ENCODE measurements at places on chromosomes 5 and 9.
A peak's percentile ranks its signal among the peaks of the same experiment; 100 is the strongest.

DNA sequence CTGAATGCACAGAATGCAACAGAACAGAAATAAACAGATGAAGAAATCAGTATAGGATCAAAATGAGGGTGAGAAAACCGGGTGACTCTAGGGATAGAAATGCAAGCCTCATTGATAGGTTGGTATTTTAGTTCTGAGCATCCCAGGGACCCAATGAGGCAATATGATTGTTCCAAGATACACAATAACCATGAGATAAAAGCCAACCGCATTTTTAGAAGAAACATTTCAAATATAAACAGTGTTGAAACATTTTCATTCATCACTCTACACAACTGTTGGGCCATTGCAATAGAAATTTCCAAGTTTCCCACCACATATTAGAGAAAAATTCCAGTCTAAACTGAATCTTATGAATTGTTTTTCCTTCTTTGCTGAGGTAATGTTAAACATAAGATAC lies 452.3 kb upstream of the PTGER4 start:
- no peak for DNase-seq

DNA sequence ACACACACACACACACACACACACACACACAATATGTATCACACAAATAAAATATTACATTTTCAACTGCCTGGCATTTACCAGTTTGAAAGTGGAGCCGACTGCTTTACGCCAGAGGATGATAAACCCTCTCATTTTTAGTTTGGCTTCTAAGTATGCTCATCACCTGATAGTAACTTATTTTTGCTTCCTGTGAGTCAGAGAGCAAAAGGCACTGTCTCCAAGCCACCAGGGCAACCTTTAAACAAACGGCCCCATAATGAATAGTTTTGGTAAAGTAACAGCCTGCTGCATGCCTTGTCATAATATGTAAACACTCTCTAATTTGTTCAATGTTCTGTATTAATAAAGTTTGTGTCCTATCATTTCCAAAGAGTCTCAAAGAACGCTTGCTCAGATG lies 26.9 kb downstream of the KLF4 start:
- no peak for DNase-seq

DNA sequence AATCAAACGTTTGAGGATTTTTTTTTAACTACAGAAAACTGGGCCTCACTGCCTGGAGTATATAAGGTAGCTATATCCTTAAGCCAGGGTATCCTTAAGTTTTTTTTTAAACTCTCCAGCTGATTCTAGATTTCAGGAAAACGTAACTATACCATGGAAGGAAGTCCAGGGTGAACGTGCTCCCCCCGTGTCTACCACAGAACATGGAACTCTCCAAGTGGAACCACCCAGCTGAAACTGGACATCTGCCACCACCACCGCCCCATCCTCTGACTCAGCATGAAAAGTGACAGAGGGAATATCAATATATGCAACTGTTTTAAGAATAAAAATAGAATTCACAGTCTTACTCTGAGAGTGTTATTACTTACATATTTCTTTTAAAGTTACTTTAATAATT lies 61.3 kb downstream of the DROSHA start:
- DNase-seq = no peak

- no peak for DNase-seq
Observed at GRCh38 chr5:133642153-133642722, 29.9 kb upstream of the FSTL4 start.

GRCh38 chr5:29185558-29185957 lies 2007.9 kb upstream of the CDH6 start:
- DNase-seq = no peak

- DNase-seq = no peak
Observed at GRCh38 chr5:138725818-138726416, 27.3 kb upstream of the CTNNA1 start.

GRCh38 chr5:130705368-130705767 lies 459.7 kb downstream of the HINT1 start:
- no peak for DNase-seq

GRCh38 chr5:77390795-77391194 lies 101.3 kb downstream of the WDR41 start:
- DNase-seq = no peak

GRCh38 chr9:32404402-32404801 lies 20.0 kb downstream of the ACO1 start:
- no peak for DNase-seq

DNA sequence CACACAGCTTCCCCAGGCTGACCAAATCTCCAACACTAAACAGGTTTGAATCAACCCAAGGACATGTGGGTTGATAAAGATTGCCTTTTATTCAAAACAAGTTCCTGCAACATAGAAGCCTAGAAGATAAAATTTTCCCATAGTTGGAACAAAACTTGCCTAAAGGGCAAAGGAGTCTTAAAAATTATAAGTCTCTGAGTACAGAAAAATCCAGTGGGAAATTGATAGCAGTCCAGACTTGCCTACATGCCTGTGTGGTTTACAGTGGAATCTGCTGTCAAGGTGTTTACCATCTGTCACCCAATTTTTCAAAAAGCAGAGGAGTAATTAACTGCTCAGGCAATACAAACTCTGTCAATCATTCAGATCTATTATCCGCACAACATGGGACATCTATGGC lies 168.2 kb downstream of the PPP2R2B start:
- no peak for DNase-seq

DNA sequence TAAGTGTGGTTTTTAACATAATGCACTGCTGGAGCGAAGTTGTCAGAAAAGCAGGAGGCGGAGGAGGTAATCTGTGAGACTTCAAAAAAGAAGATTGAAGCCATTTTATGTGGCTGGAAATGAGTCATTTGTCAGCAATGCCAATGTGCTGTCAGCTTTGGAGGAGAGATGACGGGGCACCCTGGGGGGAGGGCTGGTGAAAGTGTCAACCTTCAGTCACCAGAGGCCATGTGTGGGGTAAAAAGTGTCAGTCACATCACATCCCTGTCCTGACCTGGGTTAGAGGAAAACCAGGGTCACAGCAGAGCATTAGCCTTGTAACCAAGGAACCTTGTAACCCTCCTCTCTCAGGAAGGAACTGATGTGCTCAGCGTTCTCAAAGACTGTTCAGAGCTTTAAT lies 59.1 kb downstream of the TLR4 start:
- DNase-seq = no peak

DNA sequence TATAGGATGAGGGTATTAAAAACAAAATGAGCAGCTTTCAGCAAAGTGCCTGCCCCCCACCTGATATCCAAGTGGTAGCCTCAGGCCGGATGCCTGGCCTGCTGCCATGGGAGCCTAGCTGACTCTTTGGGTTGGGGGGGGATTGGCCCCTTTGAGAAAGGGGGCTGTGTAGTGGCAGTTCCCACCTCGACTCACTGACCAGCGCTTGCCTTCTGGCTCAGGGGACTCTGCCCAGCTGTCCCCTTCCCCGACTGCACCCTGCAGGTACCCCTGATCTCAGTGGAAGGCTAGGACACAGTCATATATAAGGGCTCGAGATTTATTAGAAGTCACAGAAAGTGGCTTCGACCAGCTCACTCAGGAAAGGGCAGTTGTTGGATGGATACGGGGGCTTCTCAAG lies 1.5 kb upstream of the NEUROG1 start:
- DNase-seq = no peak

DNA sequence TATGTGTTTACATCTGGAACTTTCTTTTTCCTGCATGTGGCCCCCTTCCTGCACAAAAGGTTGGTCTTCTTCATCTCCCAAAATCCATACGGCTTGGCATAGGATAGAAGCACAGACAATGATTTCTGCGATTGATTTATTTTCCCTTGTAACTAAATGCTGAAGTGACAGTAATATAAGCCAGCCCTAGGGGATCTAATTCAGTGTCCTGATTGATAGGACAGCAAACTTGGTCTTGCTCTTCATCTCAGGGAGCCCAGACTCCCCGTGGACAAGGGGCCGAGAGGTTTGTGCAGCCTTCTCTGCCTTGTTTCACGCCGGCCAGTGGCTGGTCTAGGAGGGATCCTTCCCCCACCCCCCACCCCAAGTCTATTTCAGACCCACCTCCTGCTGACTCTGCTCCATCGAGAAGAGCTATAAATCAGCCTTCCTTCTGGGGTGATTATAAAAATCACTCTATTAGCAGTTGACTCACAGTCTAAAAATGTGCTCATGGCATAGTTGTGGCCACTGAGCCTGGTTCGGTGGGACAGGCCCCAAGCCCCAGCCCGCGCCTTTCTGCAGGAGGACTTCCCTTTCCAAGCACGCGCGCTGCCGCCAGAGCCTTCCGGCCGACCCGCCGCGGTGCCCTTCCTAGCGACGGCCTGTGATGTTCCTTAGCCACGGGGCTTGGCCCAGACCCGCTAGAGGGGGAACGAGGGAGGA lies 89.8 kb upstream of the COL5A1 start:
- DNase-seq = no peak

DNA sequence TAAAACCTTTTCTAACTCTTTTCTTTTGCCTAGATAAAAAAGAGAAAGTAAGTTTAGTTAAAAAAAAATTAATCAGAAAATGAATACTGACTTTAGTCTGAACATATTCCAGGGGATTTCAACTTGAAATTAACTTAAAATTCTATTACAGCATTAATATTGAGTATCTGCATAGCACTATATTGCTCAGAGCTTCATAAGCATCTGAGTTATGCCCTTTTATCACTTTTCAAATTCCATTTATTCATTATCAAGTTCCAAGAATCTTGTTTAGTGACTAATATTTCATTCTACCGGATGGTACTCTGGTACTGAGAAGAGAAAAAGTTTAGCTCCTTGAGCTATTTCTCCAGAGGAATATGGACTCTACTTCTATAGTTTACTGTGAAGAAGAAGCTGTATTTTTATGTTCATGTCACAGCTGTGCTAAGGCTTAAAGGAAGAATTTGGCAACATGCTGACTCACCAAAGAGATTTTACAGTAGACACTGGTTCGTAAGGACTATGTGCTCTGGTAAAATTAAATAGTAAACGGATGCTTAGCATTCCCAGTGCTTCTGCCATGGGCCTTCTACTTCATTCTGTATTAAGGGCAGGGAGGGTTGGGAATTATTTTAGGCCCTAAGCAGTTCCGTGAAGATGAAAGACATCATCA lies 285.2 kb upstream of the SEMA6A start:
- no peak for DNase-seq

DNA sequence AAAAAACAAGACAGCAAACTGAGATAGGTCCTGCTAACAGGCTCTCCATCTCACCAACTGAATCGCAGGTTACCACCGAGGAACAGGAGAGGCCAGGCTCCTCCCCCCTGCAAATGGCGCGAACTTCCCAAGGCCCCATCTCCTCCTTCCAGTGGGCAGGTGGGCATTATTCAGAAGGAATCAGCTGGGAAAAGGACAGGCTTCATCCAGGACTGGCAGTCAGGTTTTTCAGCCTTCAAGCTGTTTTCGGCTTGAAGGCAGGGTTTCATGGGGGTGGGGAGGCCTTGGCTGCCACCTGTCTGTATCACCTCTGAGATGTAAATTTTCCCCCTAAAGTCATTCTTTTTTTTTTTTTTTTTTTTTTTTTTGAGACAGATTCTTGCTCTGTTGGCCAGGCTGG lies 79.4 kb downstream of the SFXN1 start:
- DNase-seq = no peak

DNA sequence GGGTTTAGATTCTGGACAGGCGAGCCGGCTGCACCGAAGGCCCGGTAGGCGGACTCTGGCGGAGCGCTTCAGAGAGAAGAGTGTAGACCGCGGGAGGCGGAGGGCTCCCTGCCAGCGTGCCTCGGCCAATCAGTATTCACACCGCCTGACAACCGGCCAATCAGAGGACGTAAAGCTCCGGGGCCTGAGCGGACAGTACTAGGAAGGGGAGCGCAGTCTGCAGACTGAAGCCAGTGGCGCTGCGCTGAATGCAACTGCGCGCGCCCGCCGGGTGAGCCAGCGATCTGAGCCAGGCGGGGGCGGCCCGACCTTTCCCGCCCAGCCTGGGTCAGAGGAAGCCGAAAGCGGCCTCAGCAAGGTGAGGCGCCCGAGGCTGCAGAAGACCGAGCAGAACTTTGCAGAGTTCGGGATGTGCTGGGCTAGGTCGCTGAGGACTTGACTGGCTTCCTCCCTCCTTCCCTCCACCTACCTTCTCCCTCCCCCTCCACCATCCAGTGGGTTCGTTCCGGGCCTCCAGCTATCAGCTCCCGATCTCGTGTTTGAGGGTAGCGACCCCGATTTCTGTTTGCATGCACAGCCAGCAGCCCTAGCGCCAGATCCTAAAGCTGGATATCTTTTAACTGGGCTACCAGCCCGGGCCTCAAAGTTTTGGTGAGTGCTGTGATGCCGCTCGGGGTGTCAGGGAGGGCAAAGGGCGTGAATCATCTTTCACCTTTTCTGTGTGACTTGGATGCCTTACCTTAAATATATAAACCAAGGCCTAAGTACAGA lies at the start of gene DMRT2:
DMRT2 (plus strand) TSS at position 233 of the 771 bp plus-strand sequence. CDS start 1,257 bp downstream, outside the sequence.
- no peak for DNase-seq

GRCh38 chr9:108271646-108272348 lies 584.0 kb downstream of the ACTL7B start:
- DNase-seq = no peak

DNA sequence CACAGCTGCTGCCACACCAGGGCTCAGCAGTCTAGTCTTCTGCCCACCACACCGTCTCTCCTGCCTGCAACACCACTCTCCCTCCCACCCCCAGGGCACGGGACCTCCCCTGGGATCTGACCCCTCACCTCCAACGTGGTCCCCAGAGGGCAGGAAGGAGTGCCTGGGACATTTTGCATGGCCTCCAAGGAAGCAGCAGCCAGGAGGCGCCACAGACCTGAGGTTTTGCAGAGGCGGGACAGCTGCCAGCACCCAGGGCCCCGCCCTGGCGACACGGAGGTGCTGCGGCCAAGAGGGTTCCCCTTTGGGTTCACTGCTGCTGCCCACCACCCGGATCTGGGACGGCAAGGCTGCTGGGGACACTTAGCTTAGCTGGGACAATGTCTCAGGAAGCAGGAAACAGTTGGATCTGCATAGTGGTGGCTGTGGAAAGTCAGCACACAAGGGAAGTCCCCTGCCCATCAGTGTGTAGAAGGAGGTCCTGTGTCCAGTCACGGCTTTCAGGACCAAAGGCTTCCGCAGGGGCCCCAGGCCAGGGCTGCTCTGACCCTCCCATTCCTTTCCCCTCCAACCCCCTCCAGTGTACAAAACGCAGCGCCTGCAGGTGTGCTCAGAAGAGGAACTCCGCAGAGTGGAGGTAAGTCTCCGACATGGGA lies 13.8 kb downstream of the PROP1 start:
- peak; percentile 41 for DNase-seq

DNA sequence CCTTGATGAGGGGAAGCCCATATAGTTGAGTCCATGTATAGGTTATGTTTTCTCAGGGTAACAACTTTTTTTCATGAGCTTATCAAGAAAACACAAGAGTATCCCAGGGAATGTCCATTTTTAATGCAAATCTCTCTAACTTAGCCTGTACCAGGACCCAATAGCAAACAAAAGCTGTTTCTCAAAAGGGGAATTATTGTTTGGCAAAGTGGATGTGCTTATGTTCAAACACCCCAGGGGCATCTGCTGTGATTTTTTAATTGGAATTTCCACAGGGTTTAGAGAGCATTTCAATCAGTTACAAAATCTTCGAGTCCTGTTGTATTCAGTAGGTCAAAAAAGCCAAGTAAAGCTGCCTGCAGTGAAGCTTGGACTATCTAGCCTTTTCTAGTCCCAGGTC lies 33.4 kb upstream of the CSNK1G3 start:
- no peak for DNase-seq

GRCh38 chr5:77259476-77259875 lies 49.0 kb downstream of the PDE8B start:
- DNase-seq = no peak
